ENCODE measurements at places on chromosomes 6 and 20.
A peak's percentile ranks its signal among the peaks of the same experiment; 100 is the strongest.

DNA sequence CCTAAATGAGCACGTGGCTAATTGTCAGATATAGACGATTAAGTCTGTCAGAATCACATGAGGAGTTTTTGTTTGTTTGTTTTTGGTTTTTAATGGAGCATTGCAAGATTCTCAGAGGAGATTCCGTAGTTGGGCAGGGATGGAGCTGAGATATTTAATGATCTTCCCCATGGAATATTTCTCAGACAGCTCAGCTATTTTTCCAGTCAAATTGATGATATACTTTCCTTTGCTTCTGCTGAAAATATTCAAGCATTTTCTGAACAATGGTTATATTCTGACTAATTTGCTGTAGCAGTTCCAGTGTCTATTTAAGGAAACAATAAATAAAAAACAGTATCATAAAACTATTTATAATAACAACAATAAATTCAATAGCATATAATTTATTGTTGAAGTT, 348.4 kb downstream of the KIF16B start:
- no peak for DNase-seq

GRCh38 chr6:167574431-167575151, 249.7 kb downstream of the TTLL2 start:
- no peak for DNase-seq

GRCh38 chr6:30880698-30881252, 3.5 kb upstream of the DDR1 start:
- no peak for DNase-seq

GRCh38 chr6:11514672-11515071, 22.9 kb upstream of the TMEM170B start:
- no peak for DNase-seq

GRCh38 chr6:45535933-45536332, 158.2 kb upstream of the SUPT3H start:
- DNase-seq, result no peak

- DNase-seq, result no peak
Observed at GRCh38 chr6:96022225-96022624, 6.5 kb downstream of the FUT9 start.

- no peak for DNase-seq
Observed at GRCh38 chr6:124963416-124963785, 1.2 kb downstream of the RNF217 start.

- DNase-seq, result no peak
Observed at GRCh38 chr6:40717411-40718057, 130.4 kb upstream of the LRFN2 start.

DNA sequence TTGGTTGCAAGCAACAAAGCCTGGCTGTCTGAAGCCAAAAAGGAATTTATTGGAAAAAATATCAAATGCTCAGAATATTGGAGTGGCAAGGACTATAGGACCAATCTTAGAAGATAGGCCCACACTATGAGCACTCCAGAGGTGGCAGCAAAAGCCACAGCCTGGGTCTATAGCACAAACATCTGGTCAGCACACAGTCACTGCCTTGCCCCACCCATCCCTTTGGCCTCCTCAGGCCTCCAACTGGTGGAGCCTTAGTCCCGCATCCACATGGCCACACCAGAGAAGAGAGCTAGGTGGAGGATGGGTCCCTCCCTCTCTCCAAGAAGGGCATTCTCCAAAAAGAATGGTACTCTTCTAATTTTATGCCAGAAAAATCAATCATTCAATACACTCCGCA, 14.0 kb downstream of the NUDT3 start:
- DNase-seq, result no peak

GRCh38 chr20:20003031-20003954, 13.9 kb upstream of the NAA20 start:
- peak; percentile 26 for DNase-seq

DNA sequence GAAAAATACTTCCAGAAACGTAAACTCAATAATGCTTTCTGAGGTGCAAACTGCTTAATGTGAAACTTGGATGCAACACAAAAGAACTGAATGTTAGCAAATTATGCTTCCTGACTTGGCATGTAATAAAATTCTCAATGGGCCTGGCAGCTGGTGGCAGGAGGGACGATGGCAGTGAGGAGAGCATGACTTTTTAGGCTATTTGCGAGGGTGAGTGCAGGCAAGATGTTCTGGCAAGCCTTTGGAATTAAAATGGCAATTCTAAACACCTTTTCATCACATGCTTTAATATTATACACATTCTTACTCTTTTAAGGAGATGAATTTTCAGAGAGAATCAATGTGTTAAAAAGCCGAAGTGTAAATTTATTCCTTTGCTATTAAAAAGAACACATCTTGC, 224.8 kb upstream of the CDH4 start:
- DNase-seq, result no peak

- DNase-seq, result no peak
Observed at GRCh38 chr20:58017231-58017969, 211.1 kb downstream of the ANKRD60 start.

GRCh38 chr20:36644032-36644705, 1.8 kb downstream of the SLA2 start:
- DNase-seq, result peak; percentile 67

GRCh38 chr6:150900049-150900448, 34.5 kb downstream of the MTHFD1L start:
- DNase-seq, result no peak
